ENCODE measurements at places on chromosomes 5 and 9.

GRCh38 chr9:106644661-106645060 lies 218.3 kb upstream of the ZNF462 start:
- no peak for DNase-seq

- no peak for DNase-seq
Observed at GRCh38 chr5:30040488-30041118, 1152.9 kb upstream of the CDH6 start.

DNA sequence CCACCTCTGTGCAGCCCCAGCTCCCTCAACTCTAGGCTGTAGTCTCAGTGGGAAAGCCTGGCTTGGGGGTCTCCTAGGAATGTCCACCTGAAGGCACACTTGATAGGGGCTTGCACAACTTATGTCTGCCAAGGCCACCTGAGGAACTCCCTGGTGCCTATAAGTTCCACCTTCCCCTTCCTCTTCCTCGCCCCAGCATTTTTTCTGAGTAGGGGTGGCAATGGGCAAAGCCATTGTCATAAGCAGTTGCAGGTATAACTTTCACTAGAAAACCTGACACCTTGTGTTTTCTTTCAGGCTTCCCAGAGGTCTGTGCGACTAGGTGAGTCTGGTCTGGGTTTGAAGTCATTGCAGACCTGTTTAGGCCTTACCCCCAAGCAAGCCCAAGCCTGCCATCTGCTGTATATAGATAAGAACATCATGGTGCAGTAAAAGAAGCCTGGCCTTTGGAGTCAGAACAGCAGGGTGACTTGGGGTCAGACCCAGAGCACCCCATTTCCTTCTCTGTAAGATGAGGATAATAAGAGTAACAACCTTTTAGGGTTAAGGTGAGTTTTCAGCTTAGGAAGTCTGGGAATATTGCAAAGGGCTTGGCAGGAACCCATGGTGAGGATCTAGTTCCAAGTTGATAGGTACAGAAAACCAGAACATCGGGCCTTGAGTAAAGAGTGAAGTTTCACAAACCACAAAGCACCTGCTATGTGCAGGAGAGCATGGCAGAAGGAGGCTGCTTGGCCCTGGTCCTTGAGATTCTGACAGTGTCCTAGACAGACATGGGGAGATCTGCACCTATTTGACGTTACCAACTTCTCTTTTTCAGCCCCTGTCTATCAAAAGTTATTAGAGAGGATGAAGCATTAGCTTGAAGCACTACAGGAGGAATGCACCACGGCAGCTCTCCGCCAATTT lies 33.8 kb downstream of the TGFBI start:
- DNase-seq, result no peak

GRCh38 chr5:61496860-61497259 lies 164.8 kb downstream of the ZSWIM6 start:
- DNase-seq, result no peak

DNA sequence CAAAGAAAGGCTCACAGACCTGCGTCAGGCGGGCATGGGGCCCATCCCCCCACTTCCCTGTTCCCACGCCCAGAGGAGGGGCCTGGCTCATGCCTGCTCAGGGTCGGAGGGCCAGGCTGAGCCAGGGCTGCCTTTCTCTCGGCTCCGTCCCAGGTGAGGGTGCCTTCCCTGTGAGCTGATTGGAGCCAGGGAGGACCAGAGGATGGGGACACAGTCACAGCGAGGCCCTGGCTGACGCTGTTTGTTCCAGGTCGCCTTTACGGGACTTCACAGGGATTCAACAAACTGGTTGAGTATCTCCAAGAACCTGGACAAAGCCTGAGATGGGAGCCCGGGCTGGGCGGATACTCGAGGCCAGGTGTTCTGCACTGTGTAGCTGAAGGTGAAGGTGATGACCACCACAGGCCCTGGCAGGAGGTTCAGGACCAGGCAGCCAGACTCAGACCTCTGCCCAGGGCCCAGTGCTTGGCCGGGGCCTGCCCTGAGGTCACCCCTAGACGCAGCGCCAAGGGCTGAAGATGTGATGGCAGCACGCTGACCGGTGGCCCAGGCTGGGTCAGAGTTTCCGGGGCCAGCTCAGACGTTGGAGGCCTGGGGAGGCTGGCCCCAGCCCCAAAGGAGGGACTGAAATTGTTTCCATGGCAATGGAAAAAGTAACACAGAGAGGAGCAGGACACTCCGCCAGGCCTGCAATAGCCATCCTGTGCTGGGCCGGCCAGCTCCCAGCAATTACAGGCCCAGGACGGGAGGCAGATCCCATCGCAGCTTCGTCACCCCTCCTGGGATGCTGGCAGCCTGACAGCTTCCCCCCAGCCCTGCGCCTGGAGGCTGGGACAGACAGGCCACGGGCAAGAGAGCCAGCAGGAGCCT lies 65.3 kb upstream of the ADAMTS2 start:
- DNase-seq, result no peak

DNA sequence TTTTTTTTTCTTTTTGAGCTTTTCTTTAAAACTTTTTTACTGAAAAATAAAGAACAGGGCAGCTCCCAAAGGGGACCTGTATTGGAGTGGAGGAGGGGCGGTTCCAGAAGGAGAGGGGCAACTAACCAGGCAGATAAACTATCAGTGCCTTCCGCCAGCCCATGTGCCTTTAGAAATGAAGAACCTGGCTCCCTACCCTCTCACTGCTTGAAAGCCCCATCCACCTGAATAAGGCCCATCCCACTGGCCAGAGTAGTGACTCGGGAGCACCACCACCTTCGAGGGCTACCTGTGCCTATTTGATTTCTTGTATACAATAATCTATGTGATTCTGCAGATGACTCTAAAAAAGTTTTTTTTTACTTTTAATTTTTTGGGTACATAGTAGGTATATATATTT lies 276.7 kb downstream of the PSAT1 start:
- no peak for DNase-seq

GRCh38 chr5:103435136-103435889 lies 127.3 kb downstream of the NUDT12 start:
- no peak for DNase-seq

DNA sequence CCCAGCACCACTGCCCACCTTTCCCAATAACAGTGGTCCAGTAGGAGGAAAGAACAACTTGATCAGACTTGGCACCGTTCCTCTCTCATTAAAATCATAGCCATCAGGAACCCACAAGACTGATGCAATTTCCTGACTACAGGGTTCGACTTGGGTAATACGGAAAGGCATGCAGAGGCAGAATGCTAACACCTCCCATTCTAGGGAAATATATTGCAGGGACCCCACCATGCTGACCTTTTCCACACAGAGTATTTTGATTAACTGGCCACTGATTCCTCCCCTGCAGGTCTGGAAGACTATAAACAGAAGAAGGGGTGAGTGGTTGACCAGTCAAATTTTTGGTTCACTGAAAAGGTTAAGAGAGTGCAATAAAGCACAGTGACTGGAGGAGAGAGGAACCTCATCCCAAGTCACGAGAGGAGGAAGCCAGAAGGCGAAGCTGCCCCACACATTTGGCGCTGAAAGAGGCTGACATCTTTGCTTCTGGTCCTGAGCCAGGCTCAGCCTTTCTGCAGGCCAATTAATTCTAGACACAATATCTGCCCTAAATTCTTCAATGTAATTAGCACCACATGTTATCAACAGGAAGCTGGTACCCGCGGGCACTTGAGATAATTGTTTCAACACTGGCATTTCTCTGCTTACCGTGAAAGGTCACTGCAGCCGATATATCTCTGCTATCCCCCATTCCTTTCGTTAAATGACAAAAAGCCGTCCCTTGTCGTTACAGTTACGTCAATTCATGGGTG lies 64.7 kb upstream of the SPOCK1 start:
- DNase-seq, result no peak

GRCh38 chr5:143649937-143650621 lies 161.9 kb upstream of the HMHB1 start:
- no peak for DNase-seq

DNA sequence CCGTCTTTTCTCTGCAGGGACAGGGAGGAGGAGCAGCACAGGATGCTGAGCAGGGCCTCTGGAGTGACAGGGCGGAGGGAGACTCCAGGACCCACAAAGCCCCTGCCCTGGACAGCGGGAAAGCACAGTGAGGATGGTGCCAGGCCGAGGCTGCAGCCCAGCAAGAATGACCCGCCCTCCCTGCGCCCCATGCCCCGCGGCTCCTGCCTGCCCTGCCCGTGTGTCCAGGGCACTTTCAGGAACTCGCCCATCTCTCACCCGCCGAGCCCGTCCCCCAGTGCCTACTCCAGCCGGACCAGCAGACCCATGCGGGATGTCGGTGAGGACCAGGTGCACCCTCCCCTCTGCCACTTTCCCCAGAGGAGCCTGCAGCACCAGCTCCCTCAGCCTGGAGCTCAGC lies 9.1 kb upstream of the EXOC3 start:
- no peak for DNase-seq

- DNase-seq, result no peak
Observed at GRCh38 chr9:81604306-81605169, 84.8 kb downstream of the TLE1 start.

- no peak for DNase-seq
Observed at GRCh38 chr9:88737876-88738275, 202.9 kb downstream of the NXNL2 start.

GRCh38 chr9:95845751-95846150 lies 29.7 kb upstream of the ERCC6L2 start:
- DNase-seq, result no peak

DNA sequence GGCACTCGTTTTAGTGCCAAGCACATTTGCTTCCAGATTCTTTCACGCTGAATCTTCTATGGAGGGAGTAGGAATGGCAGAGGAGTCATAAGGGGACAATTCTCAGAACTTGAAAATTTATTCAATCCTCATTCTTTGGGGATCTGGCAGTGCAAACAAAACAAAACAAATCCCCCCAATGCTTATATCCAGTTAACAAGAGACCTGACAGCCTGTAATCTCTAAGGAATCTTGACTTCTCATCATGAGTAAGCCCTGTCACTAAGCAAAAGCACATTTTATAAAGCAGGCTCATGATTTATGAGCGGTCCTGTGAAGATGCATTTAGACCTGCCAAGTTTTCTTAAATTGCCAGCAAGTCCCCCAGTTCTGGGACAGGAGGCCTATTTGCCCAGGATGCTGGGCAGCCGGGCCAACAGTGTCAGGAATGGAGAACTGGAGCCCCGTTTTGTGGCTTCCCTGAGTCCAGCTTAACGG lies 513.9 kb downstream of the CTNND2 start:
- DNase-seq, result no peak

- no peak for DNase-seq
Observed at GRCh38 chr5:174601946-174602345, 122.4 kb upstream of the MSX2 start.

- peak; percentile 46 for DNase-seq
Observed at GRCh38 chr5:40441733-40442132, 238.0 kb upstream of the PTGER4 start.

- DNase-seq, result no peak
Observed at GRCh38 chr5:128408622-128409021, 129.4 kb downstream of the FBN2 start.

DNA sequence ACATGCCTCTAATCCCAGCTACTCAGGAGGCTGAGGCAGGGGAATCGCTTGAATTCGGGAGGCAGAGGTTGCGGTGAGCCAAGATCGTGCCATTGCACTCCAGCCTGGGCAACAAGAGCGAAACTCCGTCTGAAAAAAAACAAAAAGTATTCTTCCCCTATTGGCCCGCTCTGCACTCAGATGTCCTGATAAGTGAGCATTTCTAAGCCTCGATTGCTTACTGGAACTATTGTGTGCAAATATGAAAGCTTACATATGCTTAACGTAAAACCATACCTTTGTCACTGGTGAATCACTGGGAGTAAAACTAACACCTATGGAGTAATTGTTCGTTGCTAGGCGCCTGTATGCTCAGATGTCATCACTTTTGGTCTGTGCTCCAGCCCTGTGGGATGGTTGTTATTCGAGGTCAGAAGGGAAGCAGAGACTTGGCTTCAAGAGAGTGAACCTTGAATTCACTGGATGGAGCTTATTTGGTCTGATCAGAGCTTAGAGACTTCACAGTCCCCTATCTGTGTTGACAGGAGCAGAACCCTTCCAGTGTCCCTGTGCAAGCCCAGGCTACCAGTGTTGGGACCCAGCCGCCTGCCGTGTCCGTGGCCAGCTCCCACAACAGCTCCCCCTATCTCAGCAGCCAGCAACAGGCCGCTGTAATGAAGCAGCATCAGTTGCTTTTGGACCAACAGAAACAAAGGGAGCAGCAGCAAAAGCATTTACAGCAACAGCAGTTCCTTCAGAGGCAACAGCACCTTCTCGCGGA lies 25.3 kb upstream of the LTC4S start:
- DNase-seq, result no peak

GRCh38 chr9:84419031-84419602 lies 78.6 kb upstream of the SLC28A3 start:
- DNase-seq, result no peak

- DNase-seq, result no peak
Observed at GRCh38 chr9:28598408-28598807, 1025.1 kb upstream of the C9orf72 start.

- no peak for DNase-seq
Observed at GRCh38 chr5:102718819-102719218, 36.3 kb upstream of the PAM start.

DNA sequence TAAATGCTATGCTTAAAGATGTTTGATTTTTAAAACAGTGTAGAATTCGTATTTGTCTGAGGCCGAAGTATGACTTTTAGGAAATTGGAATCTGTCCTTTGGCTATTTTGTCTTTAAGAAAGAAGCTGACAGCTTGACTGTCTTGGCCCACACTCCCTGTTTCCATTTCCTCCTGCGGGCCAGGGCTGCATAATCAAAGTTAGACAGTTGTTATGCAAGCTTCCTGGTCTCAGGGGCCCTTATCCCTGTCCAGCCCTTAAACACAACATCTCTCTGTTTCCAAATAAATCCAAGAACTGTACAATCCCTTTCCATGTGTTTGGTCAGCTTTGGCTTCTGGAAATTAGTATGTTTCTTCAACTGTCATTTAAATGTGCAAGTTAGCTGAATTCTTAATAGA lies 54.6 kb upstream of the ECM2 start:
- DNase-seq, result no peak

DNA sequence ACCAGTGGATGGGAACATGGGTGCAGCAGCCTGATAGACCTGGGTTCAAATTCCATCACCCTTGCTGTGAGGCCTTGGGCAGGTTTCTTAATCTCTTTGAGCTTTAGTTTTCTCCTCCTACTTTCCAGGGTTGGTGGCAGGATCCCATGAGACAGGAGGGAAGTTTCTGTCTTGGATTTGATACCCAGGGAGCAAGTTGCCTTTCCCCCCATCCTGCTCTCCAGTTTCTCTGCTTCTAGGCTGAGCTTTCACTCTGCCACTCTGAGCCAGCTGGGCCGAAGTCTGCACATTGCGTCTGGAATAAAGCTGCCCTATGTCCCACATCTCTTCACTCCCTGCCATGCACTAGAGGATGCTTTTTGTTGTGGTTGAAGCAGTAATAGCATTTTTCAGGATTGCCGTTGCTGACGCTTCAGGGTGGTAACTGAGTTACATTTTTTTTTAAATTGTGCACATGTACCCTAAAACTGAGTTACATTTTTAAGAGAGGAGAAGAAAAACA lies 40.5 kb upstream of the ANGPTL2 start:
- DNase-seq, result no peak

- DNase-seq, result no peak
Observed at GRCh38 chr9:21970800-21971640, 23.2 kb downstream of the CDKN2A start.

Data from stimulated activated naive CD4-positive, alpha-beta T cell treated with Interleukin-2 at 50 U/mL for 16 hours (primary cell).